Glomerular endothelial cell (primary cell): ENCODE measurements at places on chromosomes 7 and 10.

DNA sequence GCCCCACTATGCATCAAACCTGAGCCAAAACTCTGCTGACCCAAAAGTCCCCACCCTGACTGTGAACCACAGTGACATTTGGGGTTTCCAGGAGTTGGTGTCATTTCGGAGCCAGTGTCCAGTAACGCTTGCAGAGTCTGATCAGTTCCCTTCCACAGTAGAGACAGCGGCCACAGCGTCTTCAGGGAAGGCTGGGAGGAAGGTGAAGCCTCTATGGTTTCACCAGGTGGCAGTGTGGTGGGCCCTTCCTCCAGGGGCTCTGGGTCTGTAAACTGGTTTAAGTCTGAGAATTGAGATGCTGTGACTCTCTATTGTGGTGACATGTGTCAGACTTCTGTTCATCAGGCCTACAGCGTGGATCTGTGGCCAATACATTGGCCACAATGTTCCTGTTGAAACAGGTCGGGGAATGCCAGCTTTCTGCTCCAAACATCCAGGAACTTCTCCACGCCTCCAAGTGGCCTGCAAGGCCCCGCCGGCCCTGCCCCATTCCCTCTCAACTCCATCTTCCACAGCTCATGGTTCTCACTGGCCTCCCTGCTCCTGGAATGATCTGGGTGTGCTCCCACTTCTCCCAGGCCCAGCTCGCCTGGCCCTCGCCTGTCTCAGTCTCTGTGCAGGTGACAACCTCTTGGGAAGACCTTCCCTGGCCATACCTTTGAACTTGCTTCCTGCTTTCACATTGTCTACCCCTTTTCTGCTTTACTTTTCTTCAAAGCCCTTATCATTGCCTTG is 124.5 kb upstream of the FAM20C start:
- DNase-seq: no peak

GRCh38 chr7:78450706-78451105 is 652.1 kb downstream of the PHTF2 start:
- DNase-seq: no peak

- DNase-seq: no peak
Observed at GRCh38 chr10:75406462-75407223, 5.1 kb upstream of the ZNF503 start.

- DNase-seq: no peak
Observed at GRCh38 chr10:31120961-31121685, 89.5 kb upstream of the ZNF438 start.

- DNase-seq: no peak
Observed at GRCh38 chr10:110017052-110017451, 9.3 kb downstream of the ADD3 start.

GRCh38 chr10:124698545-124699469 is 45.4 kb downstream of the FAM53B start:
- no peak for DNase-seq

- peak; percentile 56 for DNase-seq
Observed at GRCh38 chr7:134804351-134804750, 24.9 kb downstream of the CALD1 start.
